ENCODE measurements at places on chromosomes 1 and 21.

- DNase-seq, result no peak
These were observed 7.1 kb upstream of the GPX7 start for GRCh38 chr1:52595061-52595460.

DNA sequence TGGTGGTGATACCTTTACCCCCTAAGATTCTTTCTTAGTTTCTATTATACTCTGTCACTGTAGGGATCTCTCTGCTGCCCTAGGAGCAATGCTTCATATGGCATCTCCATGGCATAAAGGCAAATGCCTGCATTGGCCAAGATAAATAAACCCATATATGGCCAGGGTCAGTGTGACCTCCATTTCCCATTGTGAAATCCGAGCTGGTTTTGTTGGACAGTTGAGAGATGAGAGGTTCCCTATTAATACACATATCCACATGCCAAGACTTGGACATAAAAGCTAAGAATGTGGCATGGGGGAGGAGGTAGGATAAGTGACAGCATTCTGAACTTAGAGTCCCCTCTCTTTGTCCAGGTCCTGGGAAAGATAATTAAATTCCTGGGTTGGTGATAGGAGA, 1.4 kb downstream of the TPM3 start:
- no peak for DNase-seq

DNA sequence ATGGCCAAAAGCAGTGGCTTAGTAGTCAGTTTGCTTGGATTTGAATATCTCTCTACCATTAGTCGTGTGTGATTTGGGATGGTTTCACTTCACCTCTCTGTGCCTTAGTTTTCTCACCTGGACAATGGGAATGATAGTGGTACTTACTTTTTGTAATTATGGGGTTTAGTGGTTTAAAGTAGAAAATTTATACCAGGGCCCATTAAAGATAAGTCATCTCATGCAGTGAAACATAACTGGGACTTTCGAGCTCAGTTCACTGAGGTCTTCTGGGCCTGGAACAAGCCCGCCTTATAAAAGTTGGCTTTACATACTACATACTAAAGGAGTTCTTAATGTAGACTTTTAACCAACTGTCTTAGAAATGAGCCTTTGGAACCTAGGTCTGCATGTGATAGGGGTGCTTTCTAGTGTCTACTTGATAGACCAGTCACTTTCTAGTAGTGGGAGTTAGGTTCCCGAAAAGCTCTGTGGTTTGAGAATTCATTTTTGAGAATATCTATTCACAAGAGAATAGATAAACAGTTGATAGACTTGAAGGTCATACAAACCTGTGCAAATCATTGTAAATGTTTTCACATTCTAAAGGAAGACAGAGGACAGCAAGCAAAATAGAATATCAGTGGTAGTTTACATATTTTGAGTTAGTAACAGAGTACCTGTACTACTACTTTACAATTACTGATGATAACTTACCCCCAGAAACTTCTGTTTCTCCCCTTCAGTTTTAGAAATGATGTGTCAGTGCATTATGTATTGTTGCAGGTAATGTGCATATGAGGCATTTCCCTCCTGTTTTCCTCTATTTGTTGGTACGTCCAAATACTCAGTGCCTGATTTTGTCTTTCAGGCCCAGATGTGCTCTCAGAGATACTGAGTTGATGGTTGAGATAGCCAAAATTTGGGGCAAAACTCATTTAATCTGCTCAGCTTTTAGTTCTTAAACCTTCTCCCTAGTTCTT, 48.0 kb downstream of the DYRK1A start:
- DNase-seq, result no peak

DNA sequence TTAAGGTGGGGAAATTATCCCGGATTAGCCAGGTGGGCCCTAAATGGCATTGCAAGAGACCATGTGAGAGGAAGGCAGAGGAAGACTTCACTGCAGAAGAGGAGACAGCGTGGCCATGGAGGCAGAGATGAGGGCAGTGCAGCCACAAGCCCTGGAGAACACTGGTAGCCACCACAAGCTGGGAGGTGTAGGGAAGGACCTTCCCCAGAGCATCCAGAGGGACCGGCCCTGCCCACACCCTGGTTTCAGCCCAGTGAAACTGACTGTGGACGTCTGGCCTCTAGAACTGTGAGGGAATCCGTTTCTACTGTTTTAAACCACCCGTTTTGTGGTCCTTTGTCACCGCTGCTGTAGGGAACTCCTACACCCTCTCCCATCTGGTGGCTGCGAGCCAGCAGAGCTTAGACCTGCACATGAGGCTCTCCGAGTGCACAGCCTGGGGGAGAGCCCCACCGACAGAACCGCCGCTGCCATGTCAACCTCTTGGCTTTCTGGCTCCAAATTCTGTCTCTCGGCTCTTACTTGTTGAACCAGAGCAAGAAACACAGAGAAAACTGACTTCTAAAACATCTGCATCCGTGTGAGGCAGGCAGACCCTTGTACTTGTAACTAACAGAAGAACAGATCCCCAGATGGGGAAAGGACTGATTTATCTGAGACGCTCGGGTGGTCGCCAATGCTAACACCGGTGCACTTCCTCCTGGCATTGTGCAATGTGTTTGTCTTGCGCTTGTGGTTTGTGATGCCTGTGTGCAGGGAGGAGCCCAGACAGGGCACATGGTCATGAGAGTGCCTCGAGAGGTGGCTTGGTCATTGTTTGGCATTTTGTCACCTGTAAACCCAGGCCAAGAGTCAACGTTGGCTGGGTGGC, 90.8 kb upstream of the TMPRSS2 start:
- DNase-seq, result no peak

DNA sequence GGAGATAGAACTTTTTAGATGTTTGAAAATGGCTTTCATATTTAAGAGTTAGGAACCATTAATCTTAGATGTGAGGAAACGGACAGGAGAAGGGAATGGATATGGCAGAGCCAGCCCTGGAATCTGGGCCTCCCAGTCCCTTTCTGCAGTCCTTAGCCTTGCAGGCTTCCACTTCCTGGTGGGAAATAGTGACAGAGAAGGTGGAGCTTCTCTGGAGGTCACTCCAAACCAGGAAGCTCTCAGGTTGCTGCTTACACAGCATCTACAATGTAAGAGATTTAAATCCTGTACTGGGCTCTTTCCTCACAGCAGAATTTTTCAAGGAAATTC, 2.5 kb downstream of the S100A11 start:
- DNase-seq, result no peak

- DNase-seq, result no peak
These were observed 64.8 kb downstream of the RAP1GAP start for GRCh38 chr1:21604208-21604957.

DNA sequence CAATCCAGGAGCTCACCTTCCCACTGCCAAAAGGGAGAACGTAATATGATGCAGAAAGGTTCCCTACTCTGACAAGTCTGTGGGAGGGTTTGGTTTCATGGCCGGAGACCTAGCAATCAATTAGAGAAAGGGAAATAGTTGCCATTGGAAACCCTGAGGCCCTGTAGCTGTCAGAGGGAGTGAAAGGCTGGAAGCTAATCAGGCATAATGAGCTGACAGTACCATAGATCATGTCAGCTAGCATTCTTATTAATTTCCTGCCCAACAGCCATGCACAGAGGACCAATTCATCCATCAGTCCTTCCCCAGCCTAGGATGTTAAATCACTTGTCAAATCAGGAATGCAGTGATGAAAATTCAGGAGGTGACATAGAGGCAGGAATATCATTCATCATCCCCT, 527.3 kb downstream of the PLPP3 start:
- no peak for DNase-seq

DNA sequence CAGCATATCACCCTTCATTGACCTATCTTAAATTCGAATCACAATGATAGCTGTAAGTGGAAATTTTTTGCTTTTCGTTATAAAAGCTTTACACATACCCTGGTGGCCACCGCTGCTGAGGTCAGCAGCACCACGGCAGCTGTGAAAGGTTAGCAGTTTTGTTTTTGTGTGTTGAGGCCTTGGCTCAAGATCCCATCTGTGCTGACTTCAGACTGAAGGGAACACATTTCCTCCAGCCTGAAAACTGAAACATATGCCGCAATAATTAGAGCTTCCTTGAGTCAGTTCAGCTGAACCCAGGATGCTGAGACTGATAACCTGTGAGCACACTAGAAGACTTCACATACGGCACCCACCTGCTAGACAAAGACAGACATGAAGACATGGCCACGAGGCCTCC, 103.0 kb downstream of the SMYD3 start:
- no peak for DNase-seq

GRCh38 chr1:27600498-27601175, 3.3 kb downstream of the AHDC1 start:
- DNase-seq, result no peak

GRCh38 chr1:102941366-102941947, 166.9 kb downstream of the COL11A1 start:
- no peak for DNase-seq

DNA sequence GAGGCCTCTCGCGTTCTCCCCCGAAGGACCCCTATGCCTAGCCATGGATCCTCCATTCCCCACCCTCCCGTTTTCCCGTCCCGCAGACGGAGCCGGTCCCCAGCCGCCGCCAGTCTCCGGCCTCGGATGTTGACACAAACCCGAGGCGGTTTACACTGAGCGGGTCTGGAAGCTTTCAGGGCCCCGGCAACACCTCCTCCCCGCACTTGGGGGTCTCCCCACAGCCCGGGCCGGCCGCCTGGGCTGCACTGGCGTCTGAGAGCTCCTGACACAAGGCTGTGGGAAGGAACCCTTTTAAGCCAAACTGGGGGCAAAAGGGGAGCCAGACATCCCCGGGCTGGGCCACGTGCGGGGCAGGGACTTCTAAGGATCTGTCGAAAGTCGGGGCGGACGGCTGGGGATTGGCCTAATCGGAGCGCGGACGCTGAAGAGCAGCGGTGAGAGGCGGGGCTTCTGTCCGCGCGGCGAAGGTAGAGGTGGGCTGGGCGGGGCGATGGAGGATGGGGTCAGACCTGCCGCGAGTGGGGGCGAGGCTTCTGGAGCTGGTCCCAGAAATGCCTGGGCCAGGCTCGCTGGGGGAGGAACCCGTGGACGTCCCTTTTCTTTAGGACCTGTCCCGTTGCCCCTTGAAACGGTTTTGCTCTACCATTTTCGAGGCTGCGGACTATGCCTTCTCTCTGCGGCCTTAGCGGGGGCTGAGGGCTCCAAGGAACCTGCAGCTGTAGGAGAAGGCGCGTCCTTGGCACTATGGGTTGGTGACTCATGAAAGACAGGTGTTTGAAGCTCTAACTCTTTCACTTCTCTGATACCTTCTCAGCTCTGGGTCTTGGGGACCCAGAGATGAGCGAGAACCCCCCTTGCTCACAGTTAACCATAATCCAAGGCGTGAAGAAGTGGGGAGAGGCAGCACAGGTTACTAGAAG, 1.2 kb upstream of the HPCAL4 start:
- no peak for DNase-seq

- no peak for DNase-seq
These were observed 2.6 kb upstream of the PYCR2 start for GRCh38 chr1:225926551-225927113.

- DNase-seq, result no peak
These were observed 425 bp upstream of the TADA1 start for GRCh38 chr1:166876540-166876838.

GRCh38 chr1:10508511-10508951, 33.8 kb downstream of the PEX14 start:
- no peak for DNase-seq

GRCh38 chr1:66302815-66303214, 231.1 kb upstream of the SGIP1 start:
- peak; percentile 42 for DNase-seq

GRCh38 chr1:25185409-25186160, 46.7 kb downstream of the SYF2 start:
- DNase-seq, result no peak

- no peak for DNase-seq
These were observed 89.9 kb downstream of the SGIP1 start for GRCh38 chr1:66623812-66624211.

GRCh38 chr1:2865000-2865399, 63.5 kb upstream of the TTC34 start:
- no peak for DNase-seq

- DNase-seq, result no peak
These were observed 128.3 kb downstream of the NOS1AP start for GRCh38 chr1:162197615-162198421.

DNA sequence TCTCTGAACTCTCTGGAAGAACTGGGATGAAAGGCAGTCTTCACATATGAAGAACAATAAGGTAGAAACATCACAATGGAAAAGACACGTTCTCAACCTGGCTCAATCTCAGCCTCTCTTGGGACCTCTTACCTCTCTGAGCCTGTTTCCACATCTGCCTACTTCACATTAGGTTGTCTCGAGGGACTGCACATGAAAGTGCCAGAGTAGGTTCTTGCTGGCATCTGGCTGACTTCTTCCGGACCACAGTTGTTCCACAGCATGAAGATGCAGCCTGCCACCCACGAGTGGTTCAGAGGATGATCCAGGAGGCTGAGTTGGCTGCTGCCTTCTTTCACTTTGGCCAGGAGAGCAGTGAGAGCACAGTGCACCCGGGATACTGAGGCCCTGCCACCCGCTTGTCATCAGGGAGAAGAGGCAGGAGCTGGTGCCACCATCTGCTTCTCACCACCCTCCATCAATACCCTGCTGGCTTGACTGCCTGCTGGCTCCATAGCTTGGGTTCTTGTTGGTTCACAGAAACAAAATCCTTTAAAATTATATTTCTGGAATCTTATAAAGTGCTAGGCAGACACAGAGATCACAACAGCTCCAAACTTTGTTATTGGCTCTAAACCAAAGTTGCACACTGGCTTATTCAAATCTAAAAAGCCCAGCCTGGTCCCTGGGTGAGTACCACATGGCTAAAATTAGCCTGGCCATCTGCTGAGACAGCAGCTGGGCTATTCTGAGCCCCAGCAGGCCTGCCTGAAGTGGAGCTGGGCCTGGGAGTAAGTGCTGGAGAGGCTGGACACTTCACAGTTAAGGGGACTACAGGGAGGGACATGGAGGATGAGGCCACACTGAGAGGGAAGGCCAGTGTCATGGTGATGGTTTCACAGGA, 46.9 kb upstream of the LIN9 start:
- no peak for DNase-seq

DNA sequence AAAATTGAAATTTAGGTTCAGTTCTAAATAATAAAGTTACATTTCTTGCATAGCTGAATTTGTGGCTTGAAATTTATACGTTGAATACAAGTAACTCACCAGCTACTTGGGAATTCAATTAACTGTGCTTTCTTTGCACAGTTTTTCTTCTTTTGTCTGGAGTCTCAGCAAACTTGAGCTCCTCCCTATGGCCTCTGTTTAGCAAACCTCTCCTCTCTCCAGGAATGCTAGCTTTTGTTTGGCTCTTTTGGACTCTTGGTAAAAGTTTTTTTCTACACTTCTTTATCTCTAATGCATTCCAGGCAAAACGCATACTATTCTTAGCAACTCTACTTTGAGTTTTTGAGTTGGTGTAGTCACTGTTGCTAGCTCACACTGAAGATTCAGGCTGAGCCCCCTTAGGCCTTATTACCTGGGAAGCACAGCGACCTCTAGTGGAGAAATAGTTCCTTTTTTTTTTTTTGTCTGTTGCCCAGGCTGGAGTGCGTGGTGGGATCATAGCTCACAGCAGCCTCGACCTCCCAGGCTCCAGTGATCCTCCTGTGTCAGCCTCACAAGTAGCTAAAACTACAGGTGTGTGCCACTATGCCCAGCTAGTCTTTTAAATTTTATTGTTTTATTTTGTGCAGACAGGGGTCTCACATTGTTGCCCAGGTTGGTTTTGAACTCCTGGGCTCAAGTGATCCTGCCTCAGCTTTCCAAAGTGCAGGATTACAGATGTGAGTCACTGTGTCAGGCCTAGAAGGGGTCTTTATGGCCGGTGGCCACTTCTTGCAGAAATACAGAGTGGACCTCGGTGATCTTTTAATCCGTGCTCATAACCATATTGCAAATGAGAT, 61.7 kb downstream of the CASQ2 start:
- no peak for DNase-seq

- no peak for DNase-seq
These were observed 158.1 kb upstream of the IGSF21 start for GRCh38 chr1:17949511-17949910.

- no peak for DNase-seq
These were observed 67.9 kb downstream of the SCMH1 start for GRCh38 chr1:41174170-41174569.
